Transverse colon (tissue), 4 donors: ENCODE measurements at places on chromosomes 1 and 21. TPM values are rescaled to one million over a fixed set of nuclear protein-coding genes. Genes with fewer than 3 reads are reported as not detected.

Gene ZMPSTE24
- total RNA-seq: 8.2 TPM

Gene DMBX1
- not detected for total RNA-seq

- DNase-seq: no peak
- H3K27ac ChIP-seq: no peak overlapping the region
- no peaks in the 10 kb centered on the region for H3K27me3 ChIP-seq
- H3K4me3 ChIP-seq: no peak overlapping the region
These were observed 145.4 kb downstream of the ZC3H11B start for GRCh38 chr1:219467524-219467923.

DNA sequence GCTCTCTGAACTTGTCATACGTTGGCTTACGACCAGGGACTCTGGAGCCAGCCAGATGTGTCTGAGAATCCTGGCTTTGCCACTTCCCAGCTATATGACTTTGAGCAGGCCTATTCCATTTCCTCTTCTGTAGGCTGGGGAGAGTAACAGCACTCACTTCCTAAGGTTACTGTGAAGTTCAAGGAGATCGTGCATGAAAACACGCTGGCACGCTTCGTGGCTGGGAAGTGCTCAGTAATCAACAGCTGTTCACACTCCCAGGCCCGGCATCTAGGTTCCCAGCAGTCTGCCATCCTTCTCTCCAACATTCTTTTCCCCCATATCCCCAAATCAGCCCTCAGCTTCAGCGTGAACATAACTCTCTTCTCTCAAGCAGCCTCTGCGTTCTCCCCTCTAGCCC lies 2.0 kb downstream of the ASCL5 start:
- H3K36me3 ChIP-seq: no peaks in the 10 kb centered on the region
- no peak overlapping the region for H3K27ac ChIP-seq
- DNase-seq: no peak
- H3K4me3 ChIP-seq: no peak overlapping the region

DNA sequence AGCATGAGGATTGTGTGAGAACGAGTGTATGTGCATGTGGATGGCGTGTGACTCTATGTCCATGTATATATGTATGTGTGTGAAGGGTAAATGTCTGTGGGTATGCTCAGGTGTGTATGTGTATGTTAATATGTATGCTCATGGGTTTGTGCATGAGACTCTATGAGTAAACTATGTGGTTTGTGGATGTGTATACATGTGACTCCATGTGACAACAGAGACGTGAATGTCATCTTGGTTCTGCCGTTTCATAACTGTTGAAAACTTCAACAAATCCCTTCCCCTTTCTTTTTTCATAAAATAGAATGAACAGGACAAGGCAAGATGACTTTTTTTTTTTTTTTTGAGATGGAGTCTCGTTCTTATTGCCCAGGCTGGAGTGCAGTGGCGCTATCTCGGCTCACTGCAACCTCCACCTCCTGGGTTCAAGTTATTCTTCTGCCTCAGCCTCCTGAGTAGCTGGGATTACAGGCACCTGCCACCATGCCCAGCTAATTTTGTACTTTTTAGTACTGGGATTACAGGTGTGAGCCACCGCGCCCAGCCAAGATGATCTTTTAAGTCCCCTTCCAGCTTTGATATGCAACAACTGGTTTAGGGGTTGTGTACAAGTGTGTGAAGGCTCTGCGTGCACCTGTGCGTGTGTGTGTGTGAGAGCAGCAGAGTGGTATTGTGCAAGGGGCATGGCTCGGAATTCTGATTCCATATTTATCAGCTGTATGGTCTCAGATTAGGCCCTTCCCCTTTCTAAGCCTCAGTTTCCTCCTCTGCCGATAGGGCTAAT lies 106.3 kb downstream of the EBNA1BP2 start:
- H3K4me1 ChIP-seq: peaks cover 11% of the 10 kb centered on the region
- no peak overlapping the region for H3K27ac ChIP-seq
- DNase-seq: no peak
- no peak overlapping the region for H3K4me3 ChIP-seq

DNA sequence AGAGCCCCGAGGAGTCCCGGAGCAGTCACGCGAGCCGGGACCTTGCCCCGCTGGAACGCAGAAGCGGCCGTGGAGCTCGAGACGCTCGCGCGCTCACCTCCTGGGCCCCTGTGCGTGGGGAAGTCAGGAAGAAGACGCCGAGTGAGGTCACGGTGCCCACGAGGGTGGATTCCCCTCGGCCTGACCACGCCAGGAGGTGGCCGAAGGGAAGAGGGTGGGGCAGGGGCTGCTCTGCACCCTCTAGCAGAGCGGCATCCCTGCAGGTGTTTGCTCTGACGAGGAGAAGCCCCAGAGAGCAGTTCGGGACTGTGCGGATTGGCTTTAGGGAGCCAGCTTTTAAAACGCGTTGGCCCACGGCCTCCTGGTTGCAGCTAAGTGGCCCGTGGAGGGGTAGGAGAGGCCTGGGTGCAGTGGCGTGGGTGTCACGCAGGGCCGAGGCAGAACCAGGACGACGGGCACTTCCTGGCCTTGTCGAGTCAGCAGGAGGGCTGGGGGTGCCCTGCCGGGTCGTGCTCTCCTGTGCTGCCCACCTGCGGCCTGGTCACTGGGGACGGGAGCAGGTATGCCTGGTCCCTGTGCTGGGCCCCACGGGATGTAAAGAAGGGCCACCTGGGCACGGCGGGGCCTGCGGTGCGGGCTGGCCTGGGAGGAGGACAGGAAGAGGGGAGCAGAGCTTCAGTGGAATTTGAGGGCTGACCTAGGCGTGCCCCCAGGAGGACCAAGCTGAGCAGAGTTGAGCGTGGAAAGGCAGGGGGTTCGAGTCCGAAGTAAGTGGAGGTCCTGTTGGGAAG lies 1.0 kb downstream of the PDXK start:
- peaks cover 25% of the 10 kb centered on the region for H3K4me1 ChIP-seq
- no peak for DNase-seq
- no peaks in the 10 kb centered on the region for H3K36me3 ChIP-seq
- H3K4me3 ChIP-seq: peak overlapping the region; percentile 68

- no peaks in the 10 kb centered on the region for H3K27me3 ChIP-seq
- no peak for DNase-seq
- no peaks in the 10 kb centered on the region for H3K36me3 ChIP-seq
- H3K4me3 ChIP-seq: no peak overlapping the region
- no peaks in the 10 kb centered on the region for H3K4me1 ChIP-seq
These were observed 27.8 kb downstream of the WNT9A start for GRCh38 chr1:227919906-227920305.

Gene CA6
- total RNA-seq: not detected

Gene ZFP69
- total RNA-seq: 2.2 TPM

Gene FTCD
- not detected for total RNA-seq

Gene KLHDC8A
- total RNA-seq: 0.41 TPM

Gene BARHL2
- total RNA-seq: not detected

DNA sequence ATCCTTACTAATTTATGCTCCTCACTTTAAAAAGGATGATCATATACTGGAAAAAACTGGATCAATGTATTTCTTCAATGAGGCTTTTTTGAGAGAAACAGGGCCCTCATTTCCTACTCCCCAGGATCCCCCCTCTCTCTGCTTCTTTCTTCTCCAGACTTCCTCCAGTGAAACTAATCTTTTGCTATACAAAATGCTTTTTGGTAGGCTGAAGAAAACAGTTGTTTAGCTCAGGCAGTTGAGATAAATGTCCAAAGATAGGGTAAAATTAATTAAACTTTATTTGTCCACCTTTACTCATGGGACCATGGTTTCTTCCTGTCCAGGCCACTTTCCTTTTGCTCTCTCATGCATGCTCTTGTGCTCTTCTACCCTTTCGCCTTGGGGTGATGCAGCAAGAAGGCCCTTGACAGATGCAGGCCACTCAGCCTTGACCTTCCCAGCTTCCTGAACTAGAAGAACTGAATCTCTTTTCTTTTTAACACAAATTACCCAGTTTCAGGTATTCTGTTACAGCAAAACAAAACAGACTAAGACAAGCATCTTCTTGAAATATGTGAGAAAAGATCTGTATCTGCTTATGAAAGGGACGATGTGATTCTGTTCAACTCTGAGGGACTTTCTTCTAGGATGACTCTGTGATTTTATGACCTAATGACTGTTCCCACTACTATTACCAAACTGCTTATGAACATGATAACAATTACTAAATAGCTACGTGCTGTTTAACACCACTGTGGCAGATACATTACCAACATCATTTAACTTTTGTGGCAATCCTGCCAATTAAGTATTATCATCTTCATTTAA lies 63.7 kb downstream of the NVL start:
- no peak for DNase-seq
- no peaks in the 10 kb centered on the region for H3K36me3 ChIP-seq
- no peak overlapping the region for H3K4me3 ChIP-seq
- peaks cover 13% of the 10 kb centered on the region for H3K4me1 ChIP-seq
- no peaks in the 10 kb centered on the region for H3K27me3 ChIP-seq

- DNase-seq: no peak
- H3K4me1 ChIP-seq: no peaks in the 10 kb centered on the region
- H3K4me3 ChIP-seq: no peak overlapping the region
- H3K27ac ChIP-seq: no peak overlapping the region
- H3K27me3 ChIP-seq: peaks cover 5% of the 10 kb centered on the region
These were observed 4.4 kb downstream of the NHLH1 start for GRCh38 chr1:160371346-160371631.

GRCh38 chr1:226725897-226726267 lies 13.2 kb downstream of the ITPKB start:
- H3K36me3 ChIP-seq: no peaks in the 10 kb centered on the region
- H3K4me1 ChIP-seq: peaks cover 75% of the 10 kb centered on the region
- H3K27ac ChIP-seq: no peak overlapping the region
- DNase-seq: no peak
- no peak overlapping the region for H3K4me3 ChIP-seq

- H3K27me3 ChIP-seq: no peaks in the 10 kb centered on the region
- H3K4me3 ChIP-seq: no peak overlapping the region
- DNase-seq: no peak
- H3K27ac ChIP-seq: no peak overlapping the region
These were observed 4.5 kb downstream of the RAB7B start for GRCh38 chr1:205998457-205999241.

GRCh38 chr1:165531021-165531420 lies 12.8 kb upstream of the LRRC52 start:
- no peak for DNase-seq
- H3K27me3 ChIP-seq: no peaks in the 10 kb centered on the region
- H3K4me1 ChIP-seq: no peaks in the 10 kb centered on the region
- no peaks in the 10 kb centered on the region for H3K36me3 ChIP-seq
- no peak overlapping the region for H3K27ac ChIP-seq
